ENCODE measurements at places on chromosomes 11 and 22.

DNA sequence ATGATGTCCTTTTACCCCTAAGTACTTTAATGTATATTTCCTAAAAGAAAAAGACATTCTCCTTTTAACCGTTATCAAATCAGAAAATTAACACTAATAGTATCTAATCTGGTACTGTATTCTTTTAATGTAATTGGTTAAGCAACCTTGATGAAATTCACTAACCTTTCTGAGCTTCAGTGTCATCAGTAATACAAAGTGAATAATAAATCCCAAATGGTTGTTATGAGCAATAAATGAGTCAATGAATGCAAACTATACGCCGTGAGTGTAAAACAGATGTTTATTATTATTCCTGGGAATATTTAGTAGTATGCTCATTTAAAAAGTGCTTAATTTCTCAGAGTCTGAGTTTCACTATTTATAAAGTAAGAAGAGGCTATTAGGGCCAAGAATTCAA, 21.5 kb downstream of the UEVLD start:
- no peak for DNase-seq

- DNase-seq = no peak
Measured at GRCh38 chr22:23424031-23424430, 156.1 kb downstream of the IGLL1 start.

DNA sequence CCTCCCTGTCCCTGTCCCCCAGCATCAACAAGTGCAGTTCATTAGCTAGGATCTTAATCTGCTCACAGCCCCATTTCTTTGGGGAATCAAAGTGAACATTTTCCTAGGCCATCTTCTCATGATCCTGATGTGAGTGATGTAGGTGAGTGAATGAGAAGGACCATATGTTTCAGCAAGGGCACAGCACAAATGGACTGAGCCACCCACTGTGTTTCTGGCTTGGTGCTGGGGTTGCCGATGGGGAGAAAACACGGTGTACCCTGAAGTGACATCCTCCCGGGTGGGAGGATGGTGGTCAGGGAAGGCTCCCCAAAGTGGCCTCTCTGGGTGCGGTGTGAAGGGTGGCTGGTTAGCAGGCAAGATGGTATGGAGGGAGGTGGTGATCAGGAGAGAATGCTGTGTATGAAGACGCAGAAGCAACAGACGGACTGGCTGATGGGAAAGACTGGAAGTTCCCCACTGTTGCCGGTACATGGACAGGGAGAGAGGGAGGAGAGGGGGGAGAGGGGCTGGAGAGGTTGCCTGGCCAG, 72.2 kb downstream of the JAM3 start:
- no peak for DNase-seq

DNA sequence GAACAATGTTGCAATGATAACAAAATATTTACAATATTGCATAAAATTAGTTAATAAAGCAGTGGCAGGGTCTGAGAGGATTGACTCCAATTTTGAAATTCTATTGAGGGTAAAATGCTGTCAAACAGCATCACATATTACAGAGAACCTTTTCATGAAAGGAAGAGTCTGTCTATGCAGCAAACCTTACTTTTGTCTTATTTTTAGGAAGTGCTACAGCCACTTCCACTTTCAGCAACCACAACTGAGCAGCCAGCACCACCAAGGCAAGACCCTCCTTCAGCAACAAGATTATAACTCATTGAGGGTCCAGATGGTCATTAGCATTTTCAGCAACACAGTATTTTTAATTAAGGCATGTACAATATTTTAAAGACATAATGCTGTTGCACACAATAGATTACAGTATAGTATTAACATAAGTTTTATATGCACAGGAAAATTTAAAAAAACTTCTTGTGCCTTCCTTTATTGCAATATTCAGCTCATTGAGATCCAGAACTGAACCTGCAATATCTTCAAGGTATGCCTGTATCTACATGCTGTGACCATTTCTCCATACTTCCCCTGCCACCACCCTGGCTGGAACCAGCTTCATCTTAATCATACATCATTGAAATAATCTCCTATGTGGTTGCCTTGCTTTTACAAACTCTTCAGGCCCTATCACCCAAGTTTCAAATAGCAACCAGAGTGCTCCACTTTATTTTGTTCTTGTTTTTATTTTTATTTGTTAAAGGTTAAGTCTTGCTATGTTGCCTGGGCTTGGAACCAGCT, 711.2 kb downstream of the KCNA4 start:
- DNase-seq = no peak

DNA sequence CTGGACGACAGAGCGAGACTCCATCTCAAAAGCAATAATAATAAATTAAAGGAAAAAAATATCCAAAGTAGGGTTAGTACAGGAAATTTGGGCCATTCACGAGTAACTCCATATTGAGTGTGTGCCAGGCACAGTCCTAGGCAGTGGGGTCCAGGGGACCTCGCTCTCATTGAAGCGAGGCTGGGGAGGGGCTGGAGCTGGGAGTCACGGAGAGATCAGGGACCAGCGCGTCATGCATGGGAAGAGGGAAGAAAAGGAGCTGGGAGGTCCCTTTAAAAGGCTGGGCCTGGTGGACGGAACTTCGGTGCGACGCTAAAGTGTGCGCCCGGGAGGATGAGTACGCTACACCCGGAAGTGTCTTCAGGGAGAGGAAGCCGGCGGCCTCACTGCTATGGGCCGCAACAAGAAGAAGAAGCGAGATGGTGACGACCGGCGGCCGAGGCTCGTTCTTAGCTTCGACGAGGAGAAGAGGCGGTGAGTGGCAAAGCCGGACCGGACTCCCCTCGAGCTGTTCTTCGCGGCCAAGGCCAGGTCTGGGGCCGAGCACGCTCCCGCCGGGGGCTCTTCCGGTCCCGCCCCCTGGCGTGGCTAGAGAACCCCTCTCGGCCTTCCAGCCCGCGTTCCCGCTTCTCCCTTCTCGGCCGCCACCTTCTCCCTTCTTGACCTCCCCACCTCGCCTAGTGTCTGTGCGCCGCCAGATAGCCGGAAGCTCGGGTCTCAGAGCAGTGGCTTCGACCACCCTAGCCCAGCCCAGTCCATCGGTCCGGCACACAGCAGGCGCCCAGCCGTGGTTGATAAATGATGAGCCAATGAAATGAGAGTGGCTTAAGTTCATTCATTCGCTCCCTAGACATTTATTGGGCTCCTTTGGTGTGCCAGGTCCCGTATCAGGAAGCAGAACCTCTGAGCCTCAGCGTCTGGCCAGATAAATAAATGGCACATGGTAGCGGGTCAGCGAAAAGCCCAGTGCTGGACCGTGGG, at the start of gene NOL12:
Gene NOL12 (plus strand): TSS at position 342 of the 981 bp plus-strand sequence. CDS start 50 bp downstream, at position 392.
- peak; percentile 90 for DNase-seq

DNA sequence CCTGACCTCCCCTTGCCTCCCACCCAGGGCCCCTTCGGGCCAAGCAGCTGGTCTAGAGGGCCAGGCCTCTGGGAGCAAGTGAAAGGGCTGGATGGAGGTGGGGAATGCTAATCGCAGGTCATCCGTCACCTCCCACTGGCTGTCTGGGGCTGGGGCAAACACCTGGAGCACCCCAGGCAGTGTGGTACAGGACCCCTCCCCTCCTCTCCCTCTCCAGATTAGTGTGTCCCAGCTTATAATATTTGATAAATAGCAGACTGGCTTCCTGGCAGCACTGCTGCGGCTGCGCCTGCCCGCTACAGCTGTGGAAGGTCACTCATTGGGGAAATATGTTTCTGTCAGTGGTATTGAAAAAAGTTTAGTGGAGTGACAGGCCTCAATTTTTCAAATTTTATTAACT, 90.7 kb upstream of the PHOX2A start:
- no peak for DNase-seq

DNA sequence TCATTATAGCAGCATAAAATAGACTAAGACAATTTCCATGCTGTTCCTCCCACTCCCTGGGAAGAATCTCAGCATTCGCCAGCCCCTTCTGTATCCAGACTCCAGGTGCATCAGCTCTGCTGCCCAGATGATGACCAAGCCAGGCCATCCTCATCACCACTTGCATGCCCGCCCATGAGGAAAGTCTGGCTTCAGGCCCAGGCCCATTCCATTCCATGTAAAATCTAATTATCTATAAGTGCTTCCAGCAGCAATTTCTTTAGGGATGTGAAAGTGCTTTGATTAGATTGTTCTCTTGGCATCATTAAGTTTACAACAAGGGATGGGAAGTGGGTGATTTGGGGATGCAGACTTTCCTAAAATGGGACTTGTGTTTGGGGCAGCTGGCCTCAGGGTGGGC, 100.3 kb downstream of the INSC start:
- no peak for DNase-seq

DNA sequence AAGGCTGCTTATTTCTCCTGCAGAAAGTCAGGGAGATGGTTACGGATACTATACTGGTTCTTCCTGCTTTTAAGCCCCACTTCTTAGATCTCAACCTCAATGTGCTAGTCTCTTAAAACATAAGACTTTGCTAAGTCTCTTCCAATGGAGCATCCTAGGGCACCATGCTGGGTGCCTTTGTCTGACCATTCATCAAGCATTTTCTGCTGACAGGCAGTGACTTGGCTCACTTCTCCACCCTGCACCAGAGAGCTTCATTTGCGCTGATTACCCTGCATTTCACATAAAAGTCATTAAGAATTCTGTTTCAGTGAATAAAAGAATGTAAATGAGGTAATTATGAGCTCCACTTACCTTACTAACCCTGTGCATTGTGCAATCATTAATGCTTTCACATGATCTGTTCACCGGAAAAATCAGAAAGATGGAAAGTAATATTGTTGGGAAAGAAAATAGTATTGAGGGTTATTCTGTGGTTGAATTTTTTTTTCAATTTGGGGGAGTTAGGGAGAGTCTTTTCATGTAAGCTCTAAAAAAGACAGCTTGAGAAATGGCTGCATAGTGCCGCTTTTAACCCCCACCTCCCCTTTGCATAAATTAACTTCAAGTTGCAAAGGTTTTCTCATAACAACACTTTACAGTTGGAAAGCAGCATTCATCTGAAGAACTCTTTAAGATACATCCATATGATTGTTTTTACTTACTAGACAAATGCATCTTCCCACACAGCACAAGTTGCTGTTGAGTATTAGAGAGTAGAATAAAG, 677.3 kb upstream of the KIRREL3 start:
- DNase-seq = no peak

GRCh38 chr22:42664976-42665831, 16.0 kb upstream of the CYB5R3 start:
- no peak for DNase-seq

DNA sequence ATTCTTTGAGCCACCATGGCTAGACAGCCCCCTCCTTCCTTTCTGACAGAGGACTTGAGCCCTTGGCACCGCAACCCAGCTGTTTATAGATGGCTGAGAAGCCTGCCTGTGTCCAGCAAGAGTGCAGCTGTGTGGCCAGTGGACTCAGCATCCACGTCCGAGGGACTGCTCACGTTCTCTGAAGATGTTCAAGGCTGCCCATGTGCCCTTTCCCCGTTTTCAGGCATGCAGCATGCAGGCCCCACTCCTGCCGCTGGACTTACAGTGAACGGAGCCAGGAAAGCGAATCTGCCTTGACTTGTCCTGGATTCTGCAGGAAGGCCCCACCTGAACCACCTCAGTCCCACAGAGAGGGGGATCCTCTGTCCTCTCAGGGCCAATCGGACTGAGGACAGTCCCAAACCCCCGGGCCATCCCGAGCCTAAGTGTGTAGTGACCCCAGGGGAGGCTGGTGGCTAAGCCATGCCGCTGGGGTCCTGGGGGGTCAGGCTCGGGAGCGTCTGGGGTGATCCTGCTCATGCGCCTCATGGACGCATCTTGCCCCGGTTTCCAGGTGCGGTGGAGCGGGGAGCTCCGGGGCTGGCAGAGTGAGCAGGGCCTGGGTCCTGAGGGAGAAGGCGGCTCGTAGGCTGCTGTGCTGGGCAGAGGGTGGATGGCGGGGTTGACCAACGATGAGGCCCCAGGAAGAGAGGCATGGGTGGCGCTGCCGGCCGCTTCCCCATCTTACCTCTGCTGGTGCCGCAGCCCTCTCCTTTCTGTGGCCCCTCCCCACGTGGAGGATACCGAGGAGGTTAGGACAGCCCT, 170.7 kb downstream of the CTTN start:
- no peak for DNase-seq

DNA sequence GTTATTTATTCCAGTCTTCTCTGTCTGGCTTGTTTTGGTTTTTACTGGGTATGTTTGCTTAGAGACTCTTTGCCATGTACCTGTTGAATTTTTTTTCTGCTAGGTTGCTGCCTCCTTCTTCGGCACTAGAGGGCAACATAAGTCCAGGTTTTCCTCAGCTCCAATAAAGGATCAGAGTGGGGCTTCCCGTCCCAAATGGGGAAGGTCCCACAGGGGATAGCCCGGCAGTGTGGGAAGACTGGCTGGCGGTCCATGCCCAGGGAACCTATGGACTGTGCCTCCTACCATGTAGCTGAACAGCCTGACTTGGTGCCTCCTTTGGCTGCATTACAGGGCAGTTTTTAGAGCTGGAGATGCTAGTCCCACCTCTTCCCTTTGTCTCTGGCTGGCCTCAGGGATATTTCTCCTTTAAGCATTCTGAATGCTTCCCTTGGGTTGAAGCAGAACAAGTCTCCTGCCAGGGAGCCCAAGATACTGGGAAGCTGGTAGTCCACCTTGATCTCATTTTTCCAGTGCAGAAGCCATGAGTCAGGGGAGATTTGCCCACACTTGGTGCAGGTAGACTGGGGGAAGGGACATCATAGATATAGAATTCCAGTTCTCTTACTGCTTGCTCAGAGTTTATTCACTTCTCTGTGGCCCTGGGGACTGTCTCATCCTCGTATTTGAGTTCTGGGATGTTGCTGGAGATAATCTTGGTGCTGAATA, 60.2 kb downstream of the BRD1 start:
- DNase-seq = no peak

- no peak for DNase-seq
Measured at GRCh38 chr11:120532832-120533196, 21.3 kb downstream of the GRIK4 start.

GRCh38 chr11:101583251-101584128, at the start of gene TRPC6:
TRPC6 (minus strand) TSS chr11:101584007; CDS start chr11:101583503, 504 bp downstream.
- no peak for DNase-seq

DNA sequence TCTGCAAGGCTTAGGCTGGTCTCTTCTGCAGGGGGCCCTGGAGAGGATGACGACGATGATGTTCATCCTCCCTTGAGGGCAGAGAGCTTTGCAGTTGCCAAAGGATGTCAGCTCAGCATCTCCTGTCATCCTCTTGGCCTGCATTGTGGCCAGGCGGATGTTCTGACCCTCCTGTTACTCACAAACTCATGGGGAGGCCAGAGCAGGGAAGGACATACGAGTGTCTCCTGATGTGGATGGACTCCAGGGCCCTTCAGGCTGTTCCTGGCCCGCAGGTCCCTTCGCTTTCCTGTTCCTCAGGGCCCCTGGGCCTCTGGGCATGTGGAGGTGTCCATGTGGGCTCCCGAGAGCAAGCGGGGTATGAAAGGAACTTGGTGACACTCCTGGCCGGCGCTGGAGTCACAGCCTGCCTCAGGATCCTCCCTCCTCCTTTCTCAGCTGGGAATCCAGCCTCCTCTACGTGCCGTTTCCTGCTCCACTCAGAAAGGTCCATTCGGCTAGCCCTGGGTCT, 8.5 kb downstream of the ADORA2A start:
- DNase-seq = no peak

GRCh38 chr22:40331706-40332105, 14.6 kb upstream of the ADSL start:
- DNase-seq = no peak

DNA sequence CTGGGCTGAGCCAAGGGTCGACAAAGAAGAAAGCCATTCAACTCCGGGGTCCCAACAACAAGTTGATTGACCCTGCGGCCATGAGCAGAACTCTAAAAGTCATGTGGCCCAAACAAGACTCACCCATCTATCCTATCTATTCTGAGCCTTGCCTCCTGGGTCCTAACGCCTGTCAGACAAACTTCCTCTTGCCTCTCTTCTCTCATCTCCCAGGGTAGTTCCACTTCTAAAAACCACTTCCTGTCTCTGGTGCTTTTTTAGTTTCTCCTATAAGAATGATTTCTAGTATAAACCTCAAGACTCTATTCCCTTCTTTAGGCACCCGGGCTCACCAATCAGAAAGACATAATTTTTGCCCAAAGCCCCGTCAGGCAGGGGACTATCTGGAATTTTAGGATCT, 530.2 kb downstream of the DLG2 start:
- no peak for DNase-seq
